ENCODE measurements at places on chromosomes 2 and 18.
A peak's percentile ranks its signal among the peaks of the same experiment; 100 is the strongest.

GRCh38 chr2:17520761-17521160 lies 2.5 kb upstream of the RAD51AP2 start:
- DNase-seq: no peak

GRCh38 chr2:149021271-149021719 lies 17.2 kb upstream of the LYPD6B start:
- DNase-seq: no peak

GRCh38 chr2:85605406-85606115 lies 3.1 kb upstream of the TMEM150A start:
- no peak for DNase-seq

- no peak for DNase-seq
Observed at GRCh38 chr2:42359304-42359964, 1.6 kb downstream of the COX7A2L start.

DNA sequence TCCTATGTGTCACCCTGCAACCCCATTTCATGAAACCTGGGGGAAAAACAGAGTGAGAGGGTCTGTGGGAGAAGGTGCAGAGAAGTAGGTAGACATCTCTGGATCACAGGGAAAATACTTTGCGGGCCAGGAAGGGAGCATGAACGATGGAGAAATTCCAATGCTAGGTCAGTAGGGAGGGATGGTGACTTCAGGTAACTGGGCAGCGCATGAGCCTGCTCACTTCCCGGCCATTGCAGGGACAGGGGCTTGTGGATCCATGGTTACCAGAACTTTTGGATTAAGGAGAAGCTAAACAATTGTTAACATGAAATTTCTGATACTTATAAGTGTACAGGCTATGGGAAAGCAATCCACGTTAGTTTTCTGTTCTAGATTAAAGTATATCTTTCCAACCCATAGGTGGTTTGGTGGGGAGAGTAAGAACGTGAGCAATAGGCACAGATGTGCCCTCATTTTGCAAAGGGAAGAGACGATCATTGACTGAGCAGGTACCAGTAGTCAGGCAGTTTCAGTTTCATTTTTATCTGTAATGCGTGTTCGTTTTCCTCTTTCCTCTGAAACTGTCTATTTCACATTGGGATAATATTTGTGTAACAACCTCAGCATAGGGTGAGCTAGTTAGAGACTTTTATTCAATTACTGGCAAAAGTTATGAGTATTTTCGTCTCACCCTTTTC lies 65.0 kb downstream of the NYAP2 start:
- DNase-seq: no peak

GRCh38 chr18:41391616-41392595 lies 563.1 kb upstream of the PIK3C3 start:
- peak; percentile 82 for DNase-seq

GRCh38 chr2:147989102-147989501 lies 31.4 kb downstream of the ORC4 start:
- no peak for DNase-seq

GRCh38 chr2:241983571-241984270 lies 114.2 kb downstream of the RTP5 start:
- no peak for DNase-seq

DNA sequence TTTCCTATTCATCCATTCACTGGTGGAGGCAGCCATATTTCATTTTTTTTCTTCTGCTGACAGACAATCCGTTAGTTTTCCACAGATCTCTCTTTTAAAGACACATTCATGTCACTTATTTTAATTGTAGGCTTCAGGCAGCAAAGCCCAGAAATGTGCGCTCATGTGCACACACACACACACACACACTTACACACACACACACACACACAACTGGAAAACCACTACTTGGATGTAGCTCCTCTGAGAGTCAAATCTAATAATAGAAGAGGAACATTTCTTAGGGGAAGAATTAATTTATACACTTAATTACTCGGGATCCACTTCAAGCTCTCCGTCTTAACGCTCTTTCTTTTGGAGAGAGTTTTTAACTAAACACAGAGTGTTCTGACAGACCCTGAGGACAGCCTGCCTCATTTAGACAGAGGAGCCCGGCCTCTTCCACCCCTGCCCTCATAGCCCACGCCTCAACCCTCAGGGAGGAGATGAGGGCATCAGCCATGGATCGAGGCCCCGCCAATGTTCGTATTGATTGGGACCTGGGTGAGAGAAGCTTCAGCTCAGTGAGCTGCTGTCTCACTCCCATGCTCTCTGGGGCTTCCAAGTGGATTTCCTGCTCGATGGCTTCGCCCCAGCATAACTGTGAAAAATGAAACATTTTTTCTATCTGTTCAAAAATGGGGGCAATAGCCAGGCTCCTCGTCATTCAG lies 261.4 kb upstream of the SKOR2 start:
- DNase-seq: no peak

DNA sequence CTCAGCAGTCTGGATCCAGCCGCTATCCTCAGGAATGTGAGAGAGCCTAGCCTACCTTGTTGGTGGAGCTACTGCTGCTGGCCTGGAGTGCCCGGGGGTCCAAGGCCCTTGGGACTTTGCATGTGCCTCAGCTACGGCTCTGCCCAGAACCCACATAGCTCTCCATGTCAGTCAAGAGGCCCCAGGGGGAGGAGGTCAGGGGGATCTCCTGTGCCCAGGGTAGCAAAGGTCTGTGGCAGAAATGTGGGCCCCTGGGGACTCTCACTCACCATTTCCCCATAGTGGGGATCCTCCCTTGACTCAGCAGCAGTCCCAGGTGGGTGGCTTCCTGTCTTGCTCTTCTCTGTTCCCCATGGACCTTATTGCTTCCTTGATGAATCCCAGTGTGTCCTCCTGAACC lies 342.7 kb upstream of the CHAC2 start:
- no peak for DNase-seq

DNA sequence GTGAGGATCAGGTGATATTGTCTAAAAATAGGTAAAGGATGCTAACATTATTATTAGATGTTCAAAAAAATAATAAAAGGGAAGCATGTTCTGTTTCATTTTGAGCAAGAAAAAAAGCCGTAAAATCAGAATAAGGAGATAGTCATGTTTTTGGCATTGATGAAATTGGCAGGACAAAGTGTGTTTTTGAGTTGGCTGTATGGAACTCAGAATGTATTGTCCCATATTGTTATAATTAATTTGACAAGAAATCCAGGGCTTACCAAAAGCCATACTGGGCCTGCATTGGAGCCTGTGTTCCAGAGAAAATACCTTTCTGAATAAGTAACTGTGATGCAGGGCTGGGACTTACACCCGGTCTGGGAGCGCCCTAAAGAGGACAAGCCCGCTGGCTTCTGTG lies 232.0 kb downstream of the AGAP1 start:
- no peak for DNase-seq

DNA sequence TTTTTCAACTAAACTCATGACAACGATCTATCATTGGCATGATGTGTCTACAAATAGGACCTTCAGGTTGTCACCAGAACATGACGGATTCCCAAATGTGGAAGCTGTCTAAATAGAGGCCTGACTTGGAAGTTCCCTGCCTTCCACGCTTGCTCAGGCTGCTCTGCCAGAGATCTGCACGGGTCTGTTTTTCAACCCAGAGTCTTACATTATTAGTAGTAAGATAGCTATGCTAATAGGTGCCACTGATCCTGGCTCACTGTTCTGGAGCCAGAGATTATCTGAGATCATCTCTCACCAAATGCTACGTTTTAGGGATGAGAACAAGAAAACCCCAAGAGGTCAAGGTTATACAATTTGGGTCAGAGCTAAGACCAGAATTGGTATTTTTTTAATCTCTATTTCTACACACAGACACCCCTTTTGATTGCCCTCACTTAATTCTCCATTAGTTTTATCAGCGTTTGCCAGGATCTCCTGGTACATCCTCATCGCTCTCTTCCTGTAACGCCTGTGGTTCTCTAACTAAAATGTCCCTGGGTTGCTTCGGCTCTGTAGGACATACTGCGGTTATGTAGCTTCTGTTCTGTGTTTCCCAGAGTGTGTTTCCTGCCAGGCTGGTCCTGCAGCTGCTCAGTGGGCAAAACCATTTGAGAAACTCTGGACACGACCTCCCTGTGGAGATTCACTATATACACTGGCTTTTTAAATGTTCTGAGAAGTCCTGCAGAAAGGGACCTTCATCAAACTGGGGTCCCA lies 5.7 kb downstream of the CDC42EP3 start:
- peak; percentile 30 for DNase-seq

GRCh38 chr2:227238238-227239237 lies 74.1 kb downstream of the COL4A3 start:
- DNase-seq: peak; percentile 67

DNA sequence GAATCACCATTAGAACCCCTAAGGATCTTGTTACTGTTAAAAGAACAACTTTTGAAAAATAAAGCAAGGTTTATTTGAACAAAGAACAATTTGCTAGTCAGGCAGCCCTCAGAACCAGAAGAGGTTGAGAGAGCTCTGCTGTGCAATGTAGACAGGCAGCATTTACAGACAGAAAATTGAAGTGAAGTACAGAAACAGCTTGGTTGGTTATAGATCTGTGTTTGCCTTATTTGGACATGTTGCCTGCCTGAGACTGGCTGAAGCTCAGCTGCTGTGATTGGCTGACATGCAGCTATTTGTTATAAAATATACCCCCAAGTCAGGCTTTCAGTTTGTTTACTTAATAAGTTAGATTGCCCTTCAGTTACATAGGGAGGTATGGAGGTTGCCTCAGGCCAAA lies 12.5 kb downstream of the MSTN start:
- no peak for DNase-seq

GRCh38 chr2:76406134-76406855 lies 695.6 kb upstream of the GCFC2 start:
- DNase-seq: peak; percentile 23

- DNase-seq: peak; percentile 28
Observed at GRCh38 chr2:132392221-132392620, 24.4 kb upstream of the GPR39 start.

DNA sequence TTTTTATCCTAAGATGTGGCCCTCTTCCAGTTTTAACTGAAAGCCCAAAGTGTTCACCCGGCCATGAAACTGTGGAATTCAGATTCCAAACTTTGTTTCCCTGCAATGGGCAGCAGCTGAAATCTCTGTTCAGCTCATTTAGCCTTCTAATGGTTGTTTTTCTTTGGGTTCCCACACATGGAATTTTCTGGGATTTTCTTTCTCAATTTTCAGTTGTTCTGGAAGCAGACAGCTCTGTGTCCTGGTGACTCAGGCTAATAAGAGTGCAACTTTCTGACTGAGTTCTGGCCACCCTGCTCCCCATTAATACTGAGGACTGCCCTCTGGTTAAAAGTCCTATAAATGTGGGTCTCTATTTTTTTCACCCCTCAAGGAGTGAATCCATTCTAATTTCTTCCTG lies 78.5 kb downstream of the PMS1 start:
- no peak for DNase-seq

GRCh38 chr2:137947728-137948336 lies 16.4 kb upstream of the HNMT start:
- peak; percentile 71 for DNase-seq

- no peak for DNase-seq
Observed at GRCh38 chr2:119247844-119248271, 24.2 kb downstream of the STEAP3 start.

DNA sequence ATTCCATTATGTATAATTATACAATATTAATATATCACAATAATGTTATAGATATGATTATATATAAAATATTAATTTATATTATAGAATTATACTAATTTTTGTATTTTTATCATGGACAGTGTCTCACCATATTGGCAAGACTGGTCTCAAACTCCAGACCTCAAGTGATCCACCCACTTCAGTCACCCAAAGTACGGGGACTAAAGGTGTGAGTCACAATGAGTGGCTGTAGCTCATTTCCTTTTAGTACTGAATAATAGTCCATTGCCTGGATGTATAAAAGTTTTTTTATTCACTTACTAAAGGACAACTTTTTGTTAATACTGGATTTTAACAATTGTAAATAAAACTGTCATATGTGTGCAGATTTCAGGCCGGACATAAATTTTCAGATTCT lies 417.6 kb upstream of the LINC00305 start:
- no peak for DNase-seq

DNA sequence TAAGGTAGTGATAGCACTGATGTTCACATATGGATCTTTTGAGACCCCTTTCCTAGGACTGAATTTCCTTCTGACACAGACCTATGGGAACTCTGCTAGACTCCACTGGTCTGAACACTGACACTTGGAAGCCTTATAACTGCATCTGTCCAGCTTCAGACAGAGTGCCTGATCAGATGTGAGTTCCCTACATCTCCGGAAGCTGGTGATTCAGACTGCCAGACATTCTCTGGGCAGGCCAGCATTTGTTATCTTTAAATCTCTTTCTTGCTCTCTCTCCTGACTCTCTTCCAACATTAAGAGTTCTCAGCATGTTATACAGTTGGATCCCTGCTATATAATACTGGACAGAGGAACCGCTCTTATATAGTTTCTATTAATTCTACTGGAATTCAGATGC lies 408.5 kb downstream of the ZEB2 start:
- DNase-seq: no peak

DNA sequence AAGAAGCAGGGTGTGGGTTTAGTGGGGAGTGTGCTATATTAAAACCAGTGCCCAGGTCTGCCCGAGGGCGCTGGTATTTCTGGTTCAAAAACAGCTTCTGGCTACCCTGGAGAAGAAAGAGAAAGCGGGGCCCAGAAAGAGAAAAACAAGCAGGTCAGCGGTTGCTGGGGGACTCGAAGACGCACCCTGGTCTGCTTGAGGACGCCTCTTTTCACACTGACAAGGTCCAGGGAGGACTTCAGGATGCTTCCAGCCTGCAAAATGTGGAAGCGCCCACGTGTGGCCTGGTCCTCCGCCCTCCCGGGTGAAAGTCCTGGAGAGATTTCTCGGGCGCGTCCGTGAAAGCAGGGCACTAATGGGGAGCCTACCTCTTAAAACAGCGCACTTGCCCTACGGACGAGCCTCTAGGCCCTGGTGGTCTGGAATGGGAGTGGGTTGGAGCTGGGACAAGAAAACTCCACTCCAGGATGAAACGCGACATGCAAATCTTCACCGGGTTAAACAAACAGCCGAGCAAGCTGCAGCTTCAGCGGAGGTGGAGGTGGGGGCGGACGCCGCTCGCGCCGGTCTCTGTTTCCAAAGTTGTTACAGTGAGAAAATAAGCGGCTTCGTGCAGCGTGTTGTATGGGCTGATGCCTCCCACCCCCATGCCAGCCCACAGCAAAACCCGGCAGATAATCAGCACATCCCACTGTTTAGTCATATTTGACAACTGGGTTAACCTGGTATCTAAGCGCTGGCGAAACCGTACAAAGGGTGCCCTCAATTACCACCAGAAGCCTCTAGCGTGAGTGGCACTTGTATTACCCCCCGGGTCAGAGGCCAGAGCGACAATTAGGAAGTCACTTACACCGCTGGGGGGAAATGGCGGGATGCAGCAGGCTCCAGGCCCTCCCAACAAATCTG lies 1.1 kb upstream of the SP9 start:
- no peak for DNase-seq

- DNase-seq: no peak
Observed at GRCh38 chr2:26460613-26461031, 17.3 kb downstream of the OTOF start.

- no peak for DNase-seq
Observed at GRCh38 chr18:6747646-6748045, 18.1 kb downstream of the ARHGAP28 start.

DNA sequence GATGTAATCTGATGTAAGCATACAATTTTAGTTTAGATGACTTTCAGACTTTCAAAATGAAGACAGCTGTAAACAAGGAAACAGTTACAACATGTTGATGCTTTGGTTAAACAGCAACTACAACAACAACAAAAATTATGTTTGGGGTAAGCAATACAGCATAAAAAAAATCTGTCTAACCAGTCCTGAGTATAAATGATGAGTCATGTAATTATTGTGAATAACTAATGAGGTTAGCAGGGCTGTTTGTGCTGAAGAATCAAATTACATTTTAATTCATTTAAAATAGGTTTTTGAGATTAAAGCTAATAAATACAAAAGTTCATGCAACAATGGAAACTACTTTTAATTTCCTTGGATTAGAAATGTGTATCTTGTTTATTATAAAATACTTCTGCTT lies 266.9 kb downstream of the LRP1B start:
- DNase-seq: no peak
